ENCODE measurements at places on chromosomes 1 and 21.

GRCh38 chr1:2477309-2477708, 1.2 kb downstream of the PLCH2 start:
- no peak for DNase-seq

DNA sequence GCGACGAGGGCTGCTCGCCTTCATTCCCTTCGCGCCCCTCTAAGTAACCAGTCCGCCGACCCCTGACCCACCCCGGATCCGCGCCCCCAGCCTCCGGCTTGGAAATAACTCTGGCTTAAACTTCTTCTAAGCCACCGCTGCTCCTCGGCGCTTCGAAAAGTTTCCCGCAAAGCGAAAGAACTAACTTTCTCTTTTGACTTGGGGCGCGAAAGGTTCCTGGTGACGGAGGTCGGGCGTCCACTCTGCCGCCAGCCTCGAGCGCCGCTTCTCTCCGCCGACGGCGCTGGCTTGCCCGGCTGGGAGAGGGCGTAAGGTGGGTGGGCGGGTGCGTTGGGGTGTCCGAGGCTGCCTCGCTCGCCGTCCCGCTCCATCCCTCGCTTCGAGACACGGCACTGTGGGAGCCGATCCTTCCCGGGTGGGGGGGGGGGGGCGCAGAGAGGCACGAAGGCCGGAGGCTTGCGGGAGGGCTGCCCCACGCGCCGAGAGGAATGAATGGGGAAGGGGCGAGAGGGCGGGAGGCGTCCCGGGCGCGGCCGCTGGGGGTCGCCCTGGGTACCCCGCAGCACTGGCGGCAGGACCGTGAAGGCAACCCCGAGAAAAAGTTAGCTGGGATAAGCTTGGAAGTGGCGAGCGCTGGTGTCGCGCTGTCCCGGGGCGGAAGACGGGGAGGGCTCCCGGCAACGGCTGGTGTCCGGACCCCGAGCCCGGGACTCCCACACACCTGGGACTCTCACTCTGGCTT, 569 bp downstream of the ATF3 start:
- DNase-seq, result peak; percentile 62

DNA sequence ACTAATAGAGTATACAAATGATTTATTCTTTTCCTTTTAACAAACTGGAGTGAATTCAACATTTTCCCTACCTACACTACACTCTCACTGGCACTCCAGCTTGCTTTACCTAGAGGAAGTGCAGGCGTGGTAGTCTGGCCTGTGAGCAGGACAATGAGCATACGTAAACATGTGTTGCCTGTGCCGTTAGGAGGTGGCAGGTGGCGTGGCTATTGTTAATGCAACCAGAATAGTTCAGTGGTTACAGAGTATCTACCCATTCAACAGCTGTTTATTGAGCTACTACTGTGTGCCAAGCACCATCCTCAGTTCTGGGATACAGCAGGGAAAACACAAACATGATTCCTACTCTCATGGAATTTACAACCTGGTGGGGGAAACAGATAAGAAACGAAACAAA, 299.7 kb upstream of the KAZN start:
- DNase-seq, result no peak

- DNase-seq, result no peak
Observed at GRCh38 chr1:96509951-96510350, 211.6 kb upstream of the PTBP2 start.

GRCh38 chr21:22145545-22145944, 1147.3 kb downstream of the NCAM2 start:
- DNase-seq, result no peak

GRCh38 chr1:230299191-230300006, 126.7 kb downstream of the PGBD5 start:
- no peak for DNase-seq

GRCh38 chr1:70202173-70202758, 3.1 kb downstream of the LRRC40 start:
- no peak for DNase-seq

DNA sequence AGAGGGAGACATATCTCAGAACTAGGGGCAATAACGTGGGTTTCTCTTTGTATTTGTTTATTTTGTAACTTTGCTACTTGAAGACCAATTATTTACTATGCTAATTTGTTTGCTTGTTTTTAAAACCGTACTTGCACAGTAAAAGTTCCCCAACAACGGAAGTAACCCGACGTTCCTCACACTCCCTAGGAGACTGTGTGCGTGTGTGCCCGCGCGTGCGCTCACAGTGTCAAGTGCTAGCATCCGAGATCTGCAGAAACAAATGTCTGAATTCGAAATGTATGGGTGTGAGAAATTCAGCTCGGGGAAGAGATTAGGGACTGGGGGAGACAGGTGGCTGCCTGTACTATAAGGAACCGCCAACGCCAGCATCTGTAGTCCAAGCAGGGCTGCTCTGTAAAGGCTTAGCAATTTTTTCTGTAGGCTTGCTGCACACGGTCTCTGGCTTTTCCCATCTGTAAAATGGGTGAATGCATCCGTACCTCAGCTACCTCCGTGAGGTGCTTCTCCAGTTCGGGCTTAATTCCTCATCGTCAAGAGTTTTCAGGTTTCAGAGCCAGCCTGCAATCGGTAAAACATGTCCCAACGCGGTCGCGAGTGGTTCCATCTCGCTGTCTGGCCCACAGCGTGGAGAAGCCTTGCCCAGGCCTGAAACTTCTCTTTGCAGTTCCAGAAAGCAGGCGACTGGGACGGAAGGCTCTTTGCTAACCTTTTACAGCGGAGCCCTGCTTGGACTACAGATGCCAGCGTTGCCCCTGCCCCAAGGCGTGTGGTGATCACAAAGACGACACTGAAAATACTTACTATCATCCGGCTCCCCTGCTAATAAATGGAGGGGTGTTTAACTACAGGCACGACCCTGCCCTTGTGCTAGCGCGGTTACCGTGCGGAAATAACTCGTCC, 1.3 kb upstream of the OLIG2 start:
- no peak for DNase-seq

- DNase-seq, result no peak
Observed at GRCh38 chr1:214864896-214865688, 217.4 kb upstream of the KCNK2 start.

- DNase-seq, result no peak
Observed at GRCh38 chr1:74357150-74357549, 122.0 kb downstream of the TNNI3K start.

DNA sequence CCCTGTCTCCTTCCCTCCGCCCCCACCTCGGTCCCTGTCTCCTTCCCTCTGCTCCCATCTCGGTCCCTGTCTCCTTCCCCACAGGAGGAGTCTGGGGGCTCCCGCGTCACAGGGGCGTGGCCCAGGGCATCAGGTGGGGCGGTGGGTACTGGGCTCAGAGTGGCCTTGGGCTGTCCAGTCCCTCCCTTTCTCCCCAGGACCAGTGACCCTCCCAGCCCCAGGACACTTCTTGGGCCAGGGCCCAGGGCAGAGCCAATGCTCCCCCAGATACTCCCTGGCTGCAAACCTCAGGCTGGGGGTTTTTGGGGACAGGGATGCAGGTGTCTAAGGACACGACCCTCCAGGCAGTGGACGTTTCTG, 6.8 kb upstream of the RNF223 start:
- peak; percentile 9 for DNase-seq

DNA sequence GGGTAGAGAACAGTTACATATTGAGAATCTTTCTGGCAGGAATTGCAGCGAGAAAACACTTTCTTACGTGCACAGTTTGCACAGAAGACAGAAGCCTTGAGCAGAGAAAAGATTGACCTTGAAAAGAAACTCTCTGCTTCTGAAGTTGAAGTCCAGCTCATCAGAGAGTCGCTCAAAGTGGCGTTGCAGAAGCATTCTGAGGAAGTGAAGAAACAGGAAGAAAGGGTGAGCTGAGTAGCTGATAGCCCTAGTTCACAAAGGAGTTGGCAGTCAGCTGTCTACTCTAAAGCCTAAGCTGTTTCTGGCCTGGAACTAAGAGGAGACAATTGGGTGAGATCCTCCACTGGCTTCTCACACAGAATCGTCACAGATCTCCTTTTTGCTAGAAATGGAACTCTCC, 20.3 kb upstream of the SH3BGRL3 start:
- DNase-seq, result no peak
